ENCODE measurements at places on chromosomes 4 and X.

- peak; percentile 18 for DNase-seq
Observed at GRCh38 chr4:140092094-140092851, 61.7 kb downstream of the MAML3 start.

DNA sequence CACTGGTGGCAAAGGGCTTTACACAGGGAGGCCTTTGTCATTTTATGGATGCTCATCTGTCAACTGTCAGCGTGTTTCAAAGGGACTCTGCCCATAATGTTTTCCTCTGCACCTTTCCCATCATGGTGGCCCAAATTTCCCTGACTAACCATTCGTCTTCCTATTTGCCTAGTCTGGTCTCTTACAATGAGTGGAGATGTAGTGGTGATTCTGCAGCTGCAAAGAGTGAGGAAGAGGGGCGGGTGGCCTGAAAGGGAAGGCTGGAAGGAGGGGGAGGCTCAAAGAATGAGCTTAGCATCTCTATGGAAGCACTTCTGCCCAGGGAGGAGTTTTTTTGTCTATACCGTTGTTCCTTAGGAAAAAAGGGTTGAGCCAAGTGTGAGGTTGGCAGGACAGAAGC, 447.5 kb downstream of the NKX6-1 start:
- DNase-seq = no peak

GRCh38 chr4:41366911-41367517, 110.3 kb downstream of the UCHL1 start:
- DNase-seq = no peak

- no peak for DNase-seq
Observed at GRCh38 chr4:60683357-60683756, 516.8 kb upstream of the ADGRL3 start.

DNA sequence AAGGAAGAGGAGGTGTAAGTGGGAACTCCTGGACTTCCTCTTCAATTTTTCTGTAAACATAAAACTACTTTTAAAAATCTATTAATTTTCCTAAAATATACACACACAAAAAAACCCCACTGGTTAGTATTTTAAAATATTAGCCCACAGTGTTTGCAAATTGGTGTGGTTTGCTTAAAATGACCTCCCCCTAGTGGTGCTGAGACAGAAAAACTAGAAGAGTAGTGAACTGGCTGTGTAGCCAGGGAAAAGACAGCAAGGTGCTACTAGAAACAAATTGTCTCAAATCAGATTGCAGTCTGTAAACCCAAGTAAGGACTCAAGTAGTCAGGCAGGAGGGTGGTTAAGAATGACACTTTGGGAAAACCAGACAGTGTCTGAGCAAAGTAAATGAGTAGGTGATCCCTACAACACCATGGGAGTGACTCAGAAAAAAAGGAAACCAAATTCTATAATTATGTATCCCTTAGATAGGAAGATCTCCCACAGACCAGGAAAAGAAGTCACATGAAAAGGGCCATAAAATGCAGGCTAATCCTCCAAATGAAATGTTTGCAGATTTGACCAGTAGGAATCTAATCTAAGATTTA, 26.0 kb downstream of the AMTN start:
- no peak for DNase-seq

- DNase-seq = no peak
Observed at GRCh38 chrX:25175743-25176142, 160.0 kb upstream of the ARX start.

DNA sequence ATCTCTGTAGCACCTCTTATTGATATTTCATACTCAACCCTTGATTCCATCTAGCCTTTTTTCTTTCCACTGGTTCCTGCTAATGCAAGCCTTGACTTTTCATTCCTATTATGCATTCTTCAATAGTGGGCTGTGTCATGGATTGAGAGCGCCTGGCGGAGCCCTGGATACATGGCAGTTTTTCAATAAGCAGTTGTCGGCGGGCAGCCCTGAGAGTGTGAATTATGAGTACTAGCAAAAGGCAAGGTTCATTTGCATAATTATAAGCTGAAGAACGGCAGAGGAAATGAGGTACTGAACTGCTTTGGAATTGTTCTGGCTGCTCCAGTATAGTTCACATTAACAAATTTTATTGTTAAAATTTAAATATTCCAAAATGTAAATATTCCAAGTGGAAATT, 339.7 kb upstream of the VCX start:
- DNase-seq = no peak

GRCh38 chr4:175394208-175394607, 417.9 kb downstream of the GPM6A start:
- DNase-seq = no peak

GRCh38 chrX:139058831-139059495, 347.4 kb upstream of the FGF13 start:
- no peak for DNase-seq

- peak; percentile 3 for DNase-seq
Observed at GRCh38 chr4:20418861-20419451, 167.3 kb downstream of the SLIT2 start.

GRCh38 chr4:172619218-172619617, 549.4 kb upstream of the GALNT7 start:
- DNase-seq = no peak

GRCh38 chr4:2734612-2735011, 21.5 kb downstream of the TNIP2 start:
- no peak for DNase-seq

DNA sequence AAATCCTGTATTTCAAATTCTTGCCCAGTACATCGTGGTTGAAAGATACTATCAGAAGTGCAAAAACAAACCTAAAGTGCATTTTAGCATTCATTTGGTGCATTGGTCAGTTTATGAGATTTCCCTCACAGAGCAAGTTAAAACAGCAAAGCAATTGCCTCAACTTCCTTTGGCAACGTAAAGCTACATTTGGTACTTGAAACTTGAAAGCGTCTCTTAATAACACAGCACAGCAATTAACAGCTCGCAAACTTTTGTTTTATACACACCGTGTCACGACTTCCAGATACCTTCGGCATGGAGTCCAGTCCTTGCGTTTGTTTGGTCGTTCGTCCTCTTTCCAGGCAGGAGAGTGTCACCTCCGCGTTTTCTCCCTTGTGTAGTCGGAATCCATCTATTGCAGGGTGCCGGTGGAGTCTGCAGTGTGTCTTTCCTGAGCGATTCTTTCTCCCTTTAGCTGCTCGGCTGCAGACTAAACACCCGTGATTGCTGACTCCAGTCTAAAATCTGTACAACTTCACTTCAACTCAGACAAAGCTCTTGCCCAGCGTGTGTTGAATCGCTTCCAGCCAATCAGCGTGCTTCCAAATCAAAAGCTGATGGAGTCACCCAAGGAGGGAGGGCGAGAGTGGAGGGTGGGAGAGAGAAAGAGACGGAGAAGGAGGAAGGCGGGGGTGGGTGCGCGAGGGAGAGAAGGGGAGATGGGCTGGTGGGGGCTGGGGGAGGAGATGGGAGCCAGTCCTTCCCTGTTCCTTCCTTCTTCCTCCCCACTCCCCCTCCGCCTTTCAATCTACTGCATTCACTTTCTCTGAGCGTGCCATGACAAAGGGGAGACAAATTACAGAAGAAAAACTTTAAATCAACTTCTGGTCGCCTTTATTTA, at the start of gene PCDH18:
PCDH18 (minus strand) TSS at position 509 of the 883 bp plus-strand sequence; CDS start at position 103, 406 bp downstream.
- peak; percentile 5 for DNase-seq

DNA sequence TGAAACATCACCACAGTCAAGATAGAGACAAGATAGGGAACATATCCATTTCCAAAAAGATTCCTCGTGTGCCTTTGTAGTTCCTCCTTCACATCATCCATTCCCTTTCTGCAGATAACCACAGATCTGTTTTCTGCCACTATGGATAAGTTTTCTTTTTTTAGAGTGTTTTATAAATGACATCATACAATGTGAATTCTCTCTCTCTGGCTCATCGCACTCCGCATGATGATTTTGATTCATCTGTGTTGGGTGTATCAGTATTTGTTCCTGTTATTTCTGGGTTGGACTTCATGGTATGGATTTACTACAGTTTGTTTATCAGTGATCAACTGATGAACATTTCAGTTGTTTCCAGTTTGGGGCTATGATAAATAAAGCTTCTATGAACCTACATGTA, 23.2 kb upstream of the ANXA3 start:
- DNase-seq = no peak

DNA sequence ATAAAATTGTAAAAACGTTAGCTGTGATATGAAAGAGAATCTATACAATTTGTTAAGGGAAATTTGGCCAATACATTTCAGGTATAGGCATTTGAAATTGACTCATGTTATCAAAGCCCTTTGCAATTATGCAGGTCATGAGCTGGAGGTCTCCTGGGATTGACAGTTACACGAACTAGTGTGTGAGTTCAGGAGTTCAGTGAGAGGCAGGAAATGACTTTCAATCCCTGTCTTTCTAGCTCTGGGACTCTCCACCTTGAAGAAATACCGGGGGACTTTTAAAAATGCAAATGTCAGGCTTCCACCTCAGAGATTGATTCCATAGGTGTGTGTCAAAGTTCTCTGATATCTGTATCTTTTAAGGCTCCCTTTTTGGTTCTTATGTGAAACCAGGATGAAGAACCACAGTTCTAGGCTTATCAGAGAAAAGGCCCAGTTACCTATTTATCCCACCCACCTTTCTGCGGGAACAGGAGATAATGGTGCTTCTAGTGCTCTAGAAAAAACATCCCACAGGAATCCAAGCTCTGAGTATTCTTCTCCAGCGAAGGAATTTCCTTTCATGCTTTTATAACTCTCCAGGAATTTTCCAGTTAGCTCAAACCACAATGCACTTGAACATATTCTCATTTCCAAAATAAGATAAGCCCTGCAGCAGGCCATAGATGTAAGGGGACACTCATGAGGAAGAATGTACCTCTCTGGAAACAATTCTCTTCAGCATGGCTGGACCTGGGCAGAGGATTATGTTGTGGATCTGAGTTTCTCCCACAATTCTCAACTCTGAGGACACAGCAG, 501.0 kb downstream of the IDS start:
- no peak for DNase-seq

- no peak for DNase-seq
Observed at GRCh38 chr4:183987987-183988392, 82.9 kb downstream of the STOX2 start.

DNA sequence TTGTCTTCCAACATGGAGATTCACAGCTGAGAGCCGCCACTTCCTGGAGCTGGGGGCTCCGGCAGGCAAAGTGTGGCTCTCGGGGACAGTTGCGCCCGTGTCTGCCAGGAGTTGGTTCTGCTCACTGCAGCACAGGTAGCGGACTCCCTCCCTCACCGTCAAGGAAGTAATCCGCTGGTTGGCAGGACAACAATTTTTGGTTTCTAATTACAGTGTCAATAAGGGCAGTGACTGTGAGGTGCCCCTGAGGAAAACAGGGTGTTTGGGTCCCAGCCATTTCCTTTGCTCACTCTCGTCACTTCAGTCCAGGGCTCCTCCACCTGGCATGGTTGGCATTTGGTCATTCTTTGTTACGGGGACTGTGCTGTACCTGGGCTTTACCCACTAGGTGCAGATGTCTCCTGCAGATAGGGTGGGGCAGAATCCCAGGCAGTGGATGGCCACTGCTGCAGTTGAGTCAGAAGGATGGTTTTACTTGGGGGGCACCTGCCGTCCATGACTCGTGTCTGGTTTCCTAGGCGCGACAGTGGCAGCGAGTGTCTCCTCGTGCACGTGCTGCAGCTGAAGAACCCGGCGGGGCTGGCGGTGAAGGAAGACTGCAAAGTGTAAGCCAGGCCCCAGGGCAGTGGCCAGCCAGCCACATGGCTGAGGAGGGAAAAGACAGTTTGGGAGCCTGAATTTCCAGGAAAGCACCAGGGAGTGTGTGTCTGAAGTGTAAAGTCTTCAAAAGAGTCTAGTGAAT, 32.1 kb upstream of the CLCN4 start:
- DNase-seq = no peak

DNA sequence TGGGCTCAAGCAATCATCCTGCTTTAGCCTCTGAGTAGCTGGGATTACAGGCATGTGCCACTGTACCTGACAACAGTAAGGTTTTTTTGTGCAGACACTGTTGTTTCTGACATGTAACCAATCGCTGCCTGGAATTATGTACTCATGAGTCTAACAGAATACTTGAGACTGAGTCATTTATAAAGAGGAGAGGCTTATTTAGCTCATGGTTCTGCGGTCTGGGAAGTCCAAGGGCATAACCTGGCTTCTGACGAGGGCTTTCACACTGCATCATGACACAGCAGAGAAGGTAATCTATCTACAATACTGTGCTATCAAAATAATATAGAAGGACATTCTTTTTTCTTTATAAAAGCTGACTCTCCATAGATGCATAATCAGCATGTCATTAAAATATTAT, 115.5 kb upstream of the STOX2 start:
- DNase-seq = no peak

- no peak for DNase-seq
Observed at GRCh38 chr4:154039435-154040343, 250.8 kb upstream of the SFRP2 start.

DNA sequence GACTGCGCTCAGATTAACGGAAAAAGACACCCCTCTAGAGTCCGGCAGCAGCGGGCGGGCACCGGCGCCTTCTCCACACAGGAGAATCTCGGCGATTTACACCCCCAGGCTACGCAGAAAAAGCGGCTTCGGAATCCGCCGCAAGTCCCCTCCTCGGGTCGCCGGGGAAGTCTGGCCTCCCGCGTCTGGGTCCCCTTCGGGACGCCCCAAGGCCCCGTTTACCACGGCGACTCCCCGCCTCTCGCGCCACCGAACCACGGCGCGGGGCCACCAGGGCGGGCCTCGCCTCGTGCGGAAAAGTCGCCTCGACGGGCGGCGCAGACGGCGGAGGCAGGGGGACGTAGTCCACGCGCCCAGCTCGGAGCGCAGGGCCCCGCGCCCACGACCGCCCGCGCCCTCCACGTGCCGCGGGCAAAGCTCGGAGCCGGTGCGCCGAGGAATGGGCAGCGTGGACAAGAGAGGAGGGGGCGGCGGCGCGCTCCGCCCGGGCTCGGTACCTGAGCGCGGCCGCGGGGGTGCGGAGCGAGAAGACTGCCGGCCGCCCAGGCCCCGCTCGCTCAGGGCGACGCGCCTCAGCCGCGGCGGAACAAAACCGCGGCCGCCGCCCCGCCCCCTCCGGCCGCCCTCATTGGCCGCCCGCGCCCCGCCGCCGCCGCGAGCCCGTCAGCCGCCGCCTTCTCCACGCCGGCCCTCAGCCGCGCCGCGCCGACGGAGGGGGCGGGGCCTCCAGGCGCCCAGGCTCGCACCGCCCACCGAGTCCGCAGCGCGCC, at the start of gene FAM53A:
FAM53A (minus strand) TSS at position 578 of the 770 bp plus-strand sequence. CDS start 15,572 bp downstream, outside the sequence.
- peak; percentile 96 for DNase-seq

DNA sequence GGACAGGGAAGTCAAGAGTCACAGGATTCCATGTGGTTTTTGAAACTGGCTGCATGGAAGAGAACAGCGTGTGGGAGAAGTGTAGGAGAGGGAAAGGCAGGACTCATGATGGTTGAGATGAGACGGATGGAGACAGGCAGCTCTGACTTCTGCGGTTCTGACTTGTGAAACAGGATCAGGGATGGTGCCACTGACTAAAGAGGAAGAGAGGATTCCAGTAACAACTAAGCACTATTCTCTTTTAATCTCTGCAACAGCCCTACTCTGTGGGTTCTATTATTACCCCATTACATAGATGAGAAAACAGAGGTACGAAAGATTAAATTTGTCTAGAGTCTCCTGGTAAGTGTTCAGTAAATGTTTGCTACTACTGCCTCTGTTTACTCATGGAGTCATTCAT, 156.3 kb downstream of the CBR4 start:
- no peak for DNase-seq

- DNase-seq = no peak
Observed at GRCh38 chrX:38878641-38879340, 77.5 kb downstream of the MID1IP1 start.

- no peak for DNase-seq
Observed at GRCh38 chr4:75484190-75484589, 30.0 kb downstream of the RCHY1 start.

All from CD4-positive, alpha-beta T cell treated with Interleukin-6 for 4 hours (primary cell).